GM23338 (cell line): ENCODE measurements at places on chromosomes 12 and 14.
A peak's percentile ranks its signal among the peaks of the same experiment; 100 is the strongest.

DNA sequence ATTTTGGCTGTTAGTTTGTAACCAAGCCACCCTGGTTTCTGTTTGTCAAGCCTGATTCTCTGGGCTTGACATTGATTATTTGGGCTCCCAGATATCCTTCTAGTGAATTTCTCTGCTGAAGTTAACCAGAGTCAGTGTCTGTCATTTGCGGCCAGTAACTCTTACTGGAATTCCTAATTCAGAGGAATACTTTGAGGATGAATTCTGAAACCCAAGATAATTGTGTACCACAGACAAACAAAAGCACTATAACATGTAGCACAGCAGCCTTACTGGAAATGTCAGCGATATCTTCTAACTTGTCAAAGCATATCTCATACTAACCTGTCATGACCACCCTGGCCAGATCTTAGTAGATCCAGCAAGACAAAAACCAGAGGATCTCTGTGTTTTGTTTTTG is 84.4 kb upstream of the HIF1A start:
- H3K27ac ChIP-seq, result peak overlapping the region; percentile 55; the same call in 1 of the 2 replicates
- peaks cover 54% of the 10 kb centered on the region for H3K4me1 ChIP-seq
- DNase-seq, result no peak
- no peaks in the 10 kb centered on the region for H3K36me3 ChIP-seq
- no peak overlapping the region for H3K4me3 ChIP-seq

GRCh38 chr12:53200458-53201176 is 6.4 kb downstream of the ITGB7 start:
- no peak overlapping the region for H3K27ac ChIP-seq
- no peak for DNase-seq
- H3K36me3 ChIP-seq, result no peaks in the 10 kb centered on the region
- H3K4me3 ChIP-seq, result no peak overlapping the region

GRCh38 chr12:10688042-10688441 is 14.2 kb upstream of the STYK1 start:
- no peaks in the 10 kb centered on the region for H3K4me1 ChIP-seq
- no peak overlapping the region for H3K27ac ChIP-seq
- DNase-seq, result no peak
- no peaks in the 10 kb centered on the region for H3K36me3 ChIP-seq
- no peaks in the 10 kb centered on the region for H3K27me3 ChIP-seq

DNA sequence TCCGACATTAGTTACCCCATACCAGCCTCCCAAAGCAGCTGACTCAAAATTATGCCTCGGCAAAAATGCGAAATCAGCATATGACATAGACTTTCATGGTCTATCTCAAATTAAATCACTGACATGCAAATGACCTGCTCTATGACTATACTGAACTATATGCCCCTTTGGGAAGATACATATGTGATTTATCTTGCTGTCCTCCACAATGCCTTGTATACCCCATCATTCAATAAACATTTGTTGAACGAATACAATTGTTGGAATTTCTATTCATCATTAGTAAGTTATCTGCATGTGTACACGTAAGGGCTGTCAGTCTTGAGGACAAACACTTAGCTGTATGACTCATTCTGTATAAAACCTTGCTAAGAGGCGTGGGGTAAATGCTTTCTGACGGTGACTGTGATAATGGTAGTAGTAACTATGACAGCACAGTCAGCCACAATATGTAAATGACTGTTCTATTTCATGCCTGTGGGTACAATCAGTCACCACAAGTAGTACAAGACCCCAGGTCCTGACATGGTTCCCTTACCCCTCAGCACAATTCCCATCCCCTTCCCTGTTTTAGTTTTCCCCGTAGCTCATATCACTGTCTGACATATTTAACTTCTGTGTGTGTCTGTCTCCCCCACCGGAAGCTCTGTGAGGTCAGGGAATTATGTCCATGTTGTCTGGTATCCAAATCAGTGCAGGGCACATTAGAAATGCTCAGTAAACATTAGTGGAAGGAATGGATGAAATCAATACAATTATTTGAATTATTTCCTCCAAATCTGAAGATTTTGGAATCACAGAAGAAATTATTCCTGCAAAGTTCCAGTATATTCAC is 42.8 kb downstream of the STXBP6 start:
- no peaks in the 10 kb centered on the region for H3K36me3 ChIP-seq
- H3K4me1 ChIP-seq, result peaks cover 22% of the 10 kb centered on the region
- no peak overlapping the region for H3K27ac ChIP-seq
- H3K4me3 ChIP-seq, result no peak overlapping the region
- no peak for DNase-seq

DNA sequence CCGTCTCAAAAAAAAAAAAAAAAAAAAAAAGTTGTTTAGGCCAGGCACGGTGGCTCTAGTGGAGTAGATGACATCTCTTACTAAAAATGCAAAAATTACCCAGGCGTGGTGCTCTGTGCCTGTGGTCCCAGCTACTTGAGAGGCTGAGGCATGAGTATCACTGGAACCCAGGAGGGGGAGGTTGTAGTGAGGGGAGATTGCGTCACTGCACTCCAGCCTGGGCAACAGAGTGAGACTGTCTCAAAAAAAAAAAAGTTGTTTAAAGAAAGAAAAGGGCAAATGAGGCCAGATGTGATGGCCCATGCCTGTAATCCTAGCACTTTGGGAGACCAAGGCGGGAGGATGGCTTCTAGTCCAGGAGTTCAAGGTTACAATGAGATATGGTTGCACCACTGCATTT is 36.6 kb upstream of the SPPL3 start:
- no peak for DNase-seq
- H3K27me3 ChIP-seq, result no peaks in the 10 kb centered on the region
- H3K36me3 ChIP-seq, result no peaks in the 10 kb centered on the region
- no peak overlapping the region for H3K27ac ChIP-seq

DNA sequence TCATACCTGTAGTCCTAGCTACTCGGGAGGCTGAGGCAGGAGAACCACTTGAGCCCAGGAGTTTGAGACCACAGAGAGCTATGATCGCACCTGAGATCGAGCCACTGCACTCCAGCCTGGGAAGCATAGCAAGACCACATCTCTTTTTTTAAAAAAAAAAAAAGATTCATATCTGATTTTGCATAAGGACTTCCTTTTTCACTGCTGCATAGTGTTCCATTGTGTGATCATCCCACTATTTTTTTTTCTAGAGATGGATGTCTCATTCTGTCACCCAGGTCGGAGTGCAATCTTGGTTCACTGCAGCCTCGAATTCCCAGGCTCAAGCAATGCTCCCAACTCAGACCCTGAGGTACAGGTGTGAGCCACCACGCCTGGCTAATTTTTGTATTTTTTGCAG is 50.4 kb downstream of the PHETA1 start:
- DNase-seq, result no peak
- no peaks in the 10 kb centered on the region for H3K36me3 ChIP-seq
- no peak overlapping the region for H3K27ac ChIP-seq
- no peaks in the 10 kb centered on the region for H3K27me3 ChIP-seq

DNA sequence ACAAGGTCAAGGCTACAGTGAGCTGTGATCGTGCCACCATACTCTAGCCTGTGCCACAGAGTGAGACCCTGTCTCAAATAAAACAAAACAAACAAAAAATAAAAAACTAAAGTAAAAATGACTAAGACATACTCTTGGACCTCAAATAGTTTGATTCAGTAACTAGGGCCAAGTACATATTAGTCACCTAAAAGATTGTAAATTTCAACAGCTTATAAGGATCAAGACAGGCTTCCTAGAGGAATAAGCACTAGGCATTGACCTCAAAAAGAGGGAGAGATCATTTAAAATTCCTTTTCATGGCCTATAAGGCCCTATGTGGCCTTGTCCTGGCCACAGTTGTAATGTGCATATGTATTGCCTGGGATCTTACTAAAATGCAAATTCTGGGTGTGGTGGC is 46.0 kb upstream of the CHST11 start:
- H3K4me3 ChIP-seq, result no peak overlapping the region
- H3K4me1 ChIP-seq, result peaks cover 21% of the 10 kb centered on the region
- no peak for DNase-seq

DNA sequence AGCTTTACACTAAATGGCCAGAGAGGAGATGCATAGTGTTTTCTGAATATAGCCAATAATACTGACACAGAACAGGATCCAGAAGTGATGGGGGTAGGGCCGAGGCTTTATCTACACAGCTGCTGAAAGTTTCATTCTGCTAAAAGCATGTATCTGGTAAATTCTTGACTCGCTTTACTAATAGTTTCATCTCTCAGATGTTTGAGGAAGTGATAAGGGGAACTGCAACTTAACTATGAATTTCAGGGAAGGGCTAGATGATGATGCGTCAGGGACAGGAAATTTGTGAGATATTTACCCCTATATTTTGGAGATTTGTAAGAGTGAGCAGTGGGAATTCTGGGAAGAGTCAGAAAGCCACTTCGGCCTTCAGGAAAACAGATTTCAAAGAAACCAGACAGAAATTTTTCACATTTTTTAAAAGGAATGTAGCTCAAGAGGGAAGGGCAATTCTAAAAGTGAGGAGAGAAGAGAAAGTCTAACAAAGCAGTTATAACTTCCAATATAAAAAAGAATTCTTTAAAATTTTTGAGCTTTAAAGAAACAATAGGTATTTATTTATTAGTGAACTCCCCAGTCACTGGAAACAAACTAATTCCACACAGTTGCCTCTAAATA is 243.1 kb downstream of the BCAT1 start:
- no peak for DNase-seq
- H3K4me3 ChIP-seq, result no peak overlapping the region
- no peaks in the 10 kb centered on the region for H3K36me3 ChIP-seq
- no peaks in the 10 kb centered on the region for H3K4me1 ChIP-seq
- no peaks in the 10 kb centered on the region for H3K27me3 ChIP-seq

- no peaks in the 10 kb centered on the region for H3K36me3 ChIP-seq
- no peak overlapping the region for H3K27ac ChIP-seq
- no peak overlapping the region for H3K4me3 ChIP-seq
Observed at GRCh38 chr14:98077176-98077575, 1194.8 kb downstream of the BCL11B start.

DNA sequence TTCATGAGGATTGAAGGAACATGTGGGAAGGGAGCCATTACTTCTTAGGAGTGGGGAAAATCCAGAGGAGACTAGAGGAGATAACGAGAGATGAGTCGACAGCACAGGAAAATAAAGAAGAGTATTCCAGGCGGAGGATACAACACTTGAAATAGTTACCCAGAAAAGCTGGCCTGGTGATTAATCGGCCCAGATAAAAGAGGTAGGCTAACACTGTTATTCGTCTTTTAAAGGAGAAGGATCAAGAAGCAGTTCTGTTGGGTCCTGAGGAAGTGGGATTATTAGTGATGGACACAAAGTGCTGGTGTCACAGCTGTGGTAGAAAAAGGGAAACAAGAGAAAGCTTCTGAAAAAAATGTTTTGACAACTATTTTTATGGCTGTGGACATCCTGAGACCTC is 425.3 kb downstream of the ZFP36L1 start:
- no peak overlapping the region for H3K27ac ChIP-seq
- no peaks in the 10 kb centered on the region for H3K27me3 ChIP-seq
- H3K36me3 ChIP-seq, result no peaks in the 10 kb centered on the region
- DNase-seq, result no peak
- H3K4me3 ChIP-seq, result no peak overlapping the region

- DNase-seq, result no peak
- no peak overlapping the region for H3K4me3 ChIP-seq
- H3K36me3 ChIP-seq, result no peaks in the 10 kb centered on the region
Observed at GRCh38 chr12:66405395-66405794, 103.1 kb downstream of the HELB start.

GRCh38 chr12:6698352-6699046 is 2.1 kb downstream of the PIANP start:
- peaks cover 15% of the 10 kb centered on the region for H3K4me1 ChIP-seq
- no peaks in the 10 kb centered on the region for H3K36me3 ChIP-seq
- H3K27me3 ChIP-seq, result peaks cover 28% of the 10 kb centered on the region
- H3K27ac ChIP-seq, result 0 out of 2 replicates have a peak overlapping the region, but pooled peaks have one; percentile 59
- DNase-seq, result peak; percentile 5
- H3K4me3 ChIP-seq, result peak overlapping the region; percentile 90

- peaks cover 12% of the 10 kb centered on the region; the same call in 1 of the 2 replicates for H3K36me3 ChIP-seq
- peaks cover 25% of the 10 kb centered on the region for H3K27me3 ChIP-seq
- H3K4me3 ChIP-seq, result peak within 1 kb of the TSS; percentile 55
- H3K27ac ChIP-seq, result no peak within 1 kb of the TSS
- H3K4me1 ChIP-seq, result 0 out of 2 replicates have a peak, but pooled peaks cover 4% of the 10 kb centered on the region
Observed at GRCh38 chr12:4562034-4562657, at the start of gene DYRK4. Gene DYRK4, plus strand, starts transcription at chr12:4562208. Its CDS starts 38 bp downstream, at chr12:4562246.

DNA sequence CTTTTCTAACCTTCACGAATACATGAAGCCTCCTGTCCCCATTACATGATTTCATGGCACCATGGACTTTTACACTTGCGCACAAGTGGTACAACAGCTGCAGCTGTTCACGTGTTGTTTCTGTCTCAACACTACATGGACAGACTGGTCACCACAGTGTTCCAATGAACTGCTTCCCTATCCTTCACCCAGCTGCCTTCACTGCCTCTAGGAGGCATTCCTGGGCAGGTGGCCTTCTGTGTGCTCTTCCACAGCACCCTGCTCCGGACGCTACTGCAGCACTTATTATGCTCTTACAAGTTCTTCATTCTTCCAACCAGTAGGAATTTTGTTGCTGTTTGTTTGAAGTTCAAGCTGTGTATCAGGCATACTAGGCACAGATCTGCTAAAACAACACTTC is 1.5 kb downstream of the MTERF2 start:
- no peaks in the 10 kb centered on the region for H3K27me3 ChIP-seq
- H3K4me3 ChIP-seq, result no peak overlapping the region
- H3K4me1 ChIP-seq, result peaks cover 13% of the 10 kb centered on the region
- H3K27ac ChIP-seq, result no peak overlapping the region
- no peak for DNase-seq

GRCh38 chr12:52714887-52715281 is 11.6 kb upstream of the KRT77 start:
- H3K4me3 ChIP-seq, result peak overlapping the region; percentile 60; the same call in 1 of the 2 replicates
- H3K27ac ChIP-seq, result no peak overlapping the region
- H3K27me3 ChIP-seq, result peaks cover 40% of the 10 kb centered on the region
- no peak for DNase-seq
- no peaks in the 10 kb centered on the region for H3K36me3 ChIP-seq

- DNase-seq, result no peak
- H3K27ac ChIP-seq, result no peak overlapping the region
- no peaks in the 10 kb centered on the region for H3K4me1 ChIP-seq
- no peak overlapping the region for H3K4me3 ChIP-seq
- H3K27me3 ChIP-seq, result no peaks in the 10 kb centered on the region
Observed at GRCh38 chr12:81470923-81471322, 288.2 kb downstream of the PPFIA2 start.

- H3K4me3 ChIP-seq, result no peak overlapping the region
- H3K27ac ChIP-seq, result no peak overlapping the region
- no peak for DNase-seq
- H3K4me1 ChIP-seq, result peaks cover 29% of the 10 kb centered on the region
Observed at GRCh38 chr12:53073881-53074280, 5.3 kb downstream of the SPRYD3 start.

GRCh38 chr14:35965400-35965799 is 139.3 kb downstream of the BRMS1L start:
- H3K36me3 ChIP-seq, result no peaks in the 10 kb centered on the region
- H3K4me3 ChIP-seq, result no peak overlapping the region
- H3K27ac ChIP-seq, result no peak overlapping the region
- DNase-seq, result peak; percentile 61

DNA sequence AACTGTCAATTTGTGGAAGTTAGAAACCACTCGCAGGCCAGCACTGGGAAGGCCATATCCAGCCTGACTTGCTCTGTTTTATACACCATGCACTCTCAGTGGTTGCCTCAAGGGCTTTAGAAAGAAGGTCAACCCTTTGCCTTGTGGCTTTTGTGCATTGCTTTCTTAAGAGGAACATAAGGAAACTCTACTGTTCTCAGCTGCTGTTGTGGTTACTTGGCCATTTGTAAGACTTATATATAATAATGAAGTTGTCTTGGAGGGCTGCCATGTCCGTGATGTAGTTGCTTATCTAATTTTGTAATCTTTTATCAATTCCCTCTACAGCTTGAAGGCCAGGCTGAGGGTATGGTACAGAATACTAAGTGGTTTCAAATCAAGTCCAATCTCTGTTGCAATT is 637.8 kb downstream of the DIO2 start:
- no peak overlapping the region for H3K4me3 ChIP-seq
- no peaks in the 10 kb centered on the region for H3K27me3 ChIP-seq
- H3K27ac ChIP-seq, result no peak overlapping the region
- peaks cover 10% of the 10 kb centered on the region for H3K4me1 ChIP-seq
